T-cell (primary cell): ENCODE measurements at places on chromosomes 5 and 9.

- DNase-seq: no peak
These were observed 79.1 kb upstream of the ITGA2 start for GRCh38 chr5:52910071-52910470.

- DNase-seq: no peak
These were observed 95.4 kb upstream of the MINAR2 start for GRCh38 chr5:129652349-129653056.

- DNase-seq: no peak
These were observed 1.7 kb downstream of the TPM2 start for GRCh38 chr9:35687972-35688557.

DNA sequence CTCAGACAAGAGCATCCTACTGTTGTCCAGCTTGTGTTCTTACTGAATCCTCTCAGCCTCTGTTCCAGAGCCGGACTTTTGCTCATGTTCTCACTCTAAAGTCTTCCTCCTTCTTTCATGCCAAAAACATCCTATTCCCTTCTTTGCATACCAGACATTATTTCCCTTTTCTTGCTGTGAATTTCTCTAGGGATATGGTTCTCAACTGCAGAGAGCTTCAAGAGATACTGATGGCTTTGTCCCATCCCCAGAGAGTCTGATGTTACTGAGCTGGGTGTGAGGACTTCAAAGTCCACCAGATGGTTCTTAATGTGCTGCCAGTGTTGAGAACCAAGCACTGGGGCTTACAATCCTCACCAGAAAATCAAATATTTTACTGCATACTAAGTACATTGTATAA is 98.6 kb upstream of the FER start:
- DNase-seq: no peak

- DNase-seq: no peak
These were observed 95.8 kb downstream of the CFAP90 start for GRCh38 chr5:7754997-7755596.

- no peak for DNase-seq
These were observed 32.6 kb upstream of the ANXA1 start for GRCh38 chr9:73118898-73119554.

DNA sequence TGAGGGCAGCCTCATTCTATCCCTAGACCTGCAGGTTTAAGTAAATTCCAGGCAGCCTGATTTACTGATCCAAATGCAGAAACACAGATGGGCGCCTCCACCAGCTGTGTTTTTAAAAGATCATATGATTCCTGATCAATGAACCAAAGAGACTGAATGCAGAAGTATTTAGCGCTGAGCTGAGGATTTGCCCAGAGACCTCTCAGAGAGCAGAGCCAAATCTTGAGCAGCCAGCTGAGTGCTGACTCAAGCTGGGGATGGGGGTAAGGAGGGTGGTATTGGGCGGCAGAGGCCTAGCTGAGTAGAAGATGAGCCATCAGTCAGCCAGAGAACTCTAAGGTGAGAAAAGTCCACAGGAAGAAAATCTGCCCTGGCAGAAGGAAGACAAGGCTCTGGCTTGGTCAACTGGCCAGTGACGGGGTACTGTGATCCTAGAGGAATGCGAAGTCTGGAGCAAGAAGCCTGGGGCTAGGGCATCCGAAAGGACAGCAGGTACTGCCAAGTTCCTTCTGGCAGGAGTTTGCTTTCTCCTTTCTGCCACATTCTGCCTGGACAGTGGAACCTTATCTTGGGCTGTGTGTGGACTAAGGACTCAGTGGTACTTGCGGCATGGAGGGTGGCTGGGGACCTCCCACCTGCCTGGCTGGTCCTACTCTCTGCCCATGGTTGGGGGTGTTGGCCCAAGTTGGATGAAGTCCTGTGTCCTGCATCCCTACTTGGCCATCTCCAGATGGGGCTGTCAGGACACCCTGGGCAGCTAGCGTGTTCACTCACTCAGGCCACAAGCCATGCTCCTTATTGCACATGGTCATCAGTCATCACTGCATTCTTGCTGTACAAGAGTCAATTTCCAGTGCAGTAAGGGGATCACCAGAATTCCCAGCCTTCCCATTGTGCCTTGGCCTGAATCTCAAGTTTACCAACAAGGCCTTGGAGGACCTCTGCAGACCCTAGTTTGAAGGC is 34.5 kb upstream of the CDKN2AIPNL start:
- no peak for DNase-seq

- DNase-seq: no peak
These were observed 5.2 kb downstream of the PDLIM7 start for GRCh38 chr5:177491983-177492746.

DNA sequence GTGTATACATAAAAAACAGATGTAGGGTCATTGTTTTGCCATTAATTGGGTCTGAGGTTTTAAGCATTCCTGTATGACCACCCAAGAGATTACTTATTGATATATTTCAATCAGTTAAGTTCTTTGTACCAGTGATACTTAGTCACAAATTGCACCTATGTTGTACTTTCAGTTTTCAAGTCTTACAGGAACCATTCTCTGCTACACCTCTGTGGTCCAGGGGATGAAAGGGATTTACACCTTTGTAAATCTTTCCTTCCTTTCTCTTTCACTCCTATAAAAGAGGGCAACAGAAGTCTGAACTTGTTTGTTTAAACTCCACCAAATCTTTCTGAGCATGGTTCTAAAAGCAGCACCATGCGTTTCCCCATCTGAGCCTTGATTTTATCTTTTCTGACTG is 86.1 kb downstream of the DEPDC1B start:
- no peak for DNase-seq

GRCh38 chr9:112925058-112925641 is 34.5 kb upstream of the SLC46A2 start:
- no peak for DNase-seq

DNA sequence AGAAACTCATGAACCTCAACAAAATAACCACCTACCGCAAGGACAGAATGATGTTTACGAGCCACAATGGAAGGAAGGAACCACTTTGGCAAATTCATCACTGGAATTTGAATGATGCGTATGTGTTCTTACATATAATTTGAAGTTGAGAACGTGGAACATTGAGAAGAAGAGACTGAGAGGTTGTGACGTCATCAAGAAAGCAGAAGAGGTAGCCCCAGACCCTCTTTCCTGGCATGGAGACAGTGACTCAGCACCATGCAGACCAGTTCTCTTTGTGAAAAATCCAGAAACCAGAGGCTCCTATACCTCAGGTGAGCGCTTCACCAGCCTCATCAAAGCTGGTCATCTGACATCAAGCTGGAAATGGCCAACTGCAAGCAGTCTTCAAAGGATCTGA is 124.5 kb downstream of the PDZD2 start:
- no peak for DNase-seq

GRCh38 chr5:41539454-41539853 is 29.1 kb upstream of the PLCXD3 start:
- no peak for DNase-seq

DNA sequence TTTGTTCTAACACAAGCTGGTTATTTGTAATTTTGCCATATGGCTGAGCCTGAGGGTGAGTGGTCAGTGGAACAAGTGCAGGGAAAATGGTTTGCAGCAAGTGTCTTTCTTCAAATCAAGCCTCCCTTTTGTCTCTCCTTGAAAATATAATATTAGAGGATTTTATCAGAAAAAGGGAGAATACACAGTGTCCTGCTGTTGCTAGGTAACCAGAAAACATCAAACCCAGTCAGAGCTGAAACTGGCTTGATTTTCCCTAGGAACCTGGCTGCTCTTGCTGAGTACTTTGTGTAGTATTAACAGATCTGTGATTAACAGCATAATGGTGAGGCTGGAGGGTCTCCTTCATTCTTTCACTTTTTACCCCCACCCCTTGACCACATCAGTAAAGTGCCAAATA is 314.0 kb downstream of the ARHGEF28 start:
- no peak for DNase-seq

GRCh38 chr5:158164296-158165047 is 305.5 kb upstream of the CLINT1 start:
- DNase-seq: no peak

GRCh38 chr5:126938466-126938865 is 91.9 kb downstream of the MARCHF3 start:
- DNase-seq: no peak

DNA sequence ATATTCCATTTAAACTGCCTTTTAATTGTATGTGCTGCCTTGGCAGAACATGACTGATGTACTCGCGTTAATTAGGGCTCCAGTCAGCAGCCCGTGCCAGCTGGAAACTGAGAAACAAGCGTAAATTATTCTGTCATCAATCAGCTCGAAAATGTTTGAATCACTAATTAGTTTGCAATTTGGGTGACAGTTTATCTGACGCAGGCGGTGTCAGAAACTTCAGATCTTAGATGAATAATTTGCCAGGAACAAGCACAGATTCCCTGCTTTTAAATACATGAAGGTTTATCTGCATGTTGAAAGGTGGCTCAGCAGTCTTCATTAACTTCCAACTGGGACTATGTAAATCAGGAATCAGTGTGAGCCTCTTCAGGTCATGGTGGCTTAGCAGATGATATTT is 176.0 kb upstream of the TLE4 start:
- no peak for DNase-seq

GRCh38 chr5:1497242-1497777 is 26.4 kb downstream of the LPCAT1 start:
- no peak for DNase-seq

DNA sequence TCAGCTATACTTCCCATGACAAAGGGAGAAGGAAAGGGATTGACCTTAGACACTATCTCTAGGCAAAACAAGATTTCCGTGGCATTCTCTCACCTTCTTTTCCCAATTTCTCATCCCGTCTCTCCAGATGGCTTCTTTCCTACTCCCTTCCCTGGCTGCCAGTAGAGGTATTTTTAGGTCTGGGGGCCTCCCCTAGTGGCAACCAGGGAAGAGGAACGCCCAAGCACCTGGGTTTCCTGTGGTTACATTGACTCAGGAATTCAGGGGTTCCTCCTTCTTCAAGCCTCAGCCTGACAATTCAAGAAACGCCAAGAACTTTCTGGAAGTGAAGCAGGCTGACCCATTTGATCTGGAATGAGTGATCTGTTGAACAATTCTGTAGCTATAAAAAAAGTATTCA is 111.5 kb upstream of the OSMR start:
- DNase-seq: no peak

DNA sequence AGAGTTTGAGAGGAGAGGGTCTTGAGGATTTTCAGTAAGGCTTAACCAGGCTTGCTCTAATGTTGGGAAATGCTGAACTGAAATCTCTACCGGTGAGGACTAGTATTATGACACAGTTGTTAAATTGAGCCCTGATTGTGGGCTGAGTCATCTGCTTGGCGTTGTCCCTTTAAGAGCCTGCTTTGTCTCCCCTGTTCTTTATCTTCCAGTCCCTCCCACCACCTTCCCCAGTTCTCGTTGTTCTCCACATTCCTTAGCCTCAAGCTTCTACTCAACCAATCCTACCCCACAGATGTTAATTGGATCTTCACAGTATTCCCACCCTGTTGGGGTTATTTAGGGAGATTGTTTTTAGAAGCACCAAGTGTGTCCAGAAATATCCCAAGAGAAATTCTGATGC is 57.6 kb downstream of the ANKRD55 start:
- no peak for DNase-seq

GRCh38 chr9:20570087-20570486 is 52.2 kb downstream of the MLLT3 start:
- no peak for DNase-seq

DNA sequence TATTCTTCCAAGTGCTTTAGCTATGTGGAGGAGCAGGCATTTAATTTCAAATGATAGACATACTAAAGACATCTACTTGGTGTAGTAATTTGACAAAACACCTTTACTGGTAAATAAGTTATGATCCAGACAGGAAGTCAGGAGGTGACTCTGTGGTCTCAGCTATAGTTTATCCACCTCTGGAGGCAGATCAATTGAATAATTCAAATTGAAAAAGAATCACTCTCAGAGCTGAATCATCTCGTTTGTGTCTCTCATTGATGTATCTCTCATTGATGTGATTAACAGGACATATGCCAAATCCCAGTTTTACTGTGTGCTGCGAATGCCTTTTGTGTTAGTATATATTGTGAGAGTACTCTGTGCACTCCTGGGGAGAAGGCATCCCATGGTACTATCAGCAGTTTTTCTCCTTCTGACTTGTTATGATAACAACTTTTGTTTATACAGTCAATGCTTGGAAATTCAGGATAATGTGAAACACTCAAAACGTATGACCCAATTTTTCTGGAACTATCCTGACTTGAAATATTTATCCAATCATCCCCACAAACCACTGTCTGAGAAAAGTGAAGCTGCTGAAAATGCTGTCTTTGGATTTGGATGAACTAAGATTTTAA is 48.5 kb upstream of the DAB2 start:
- no peak for DNase-seq

DNA sequence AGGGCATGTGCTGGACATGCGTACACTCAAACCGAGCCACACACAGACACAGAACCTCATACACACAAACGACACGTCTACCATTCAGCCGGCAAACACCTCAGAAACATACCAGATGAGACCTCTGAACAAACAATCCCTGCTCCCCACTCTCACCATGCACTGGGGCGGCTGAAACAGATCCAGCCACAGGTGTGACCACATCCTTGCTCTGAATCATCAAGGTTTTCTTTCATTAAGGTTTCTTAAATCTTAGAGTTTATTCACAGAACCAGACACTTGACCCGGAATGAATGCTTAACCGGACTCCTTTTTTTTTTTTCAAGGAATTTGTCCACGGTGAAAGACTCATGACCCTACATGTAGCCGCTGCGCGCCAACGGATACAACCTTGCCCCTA is 26.2 kb downstream of the TERT start:
- DNase-seq: peak; percentile 29

GRCh38 chr9:99387431-99387830 is 165.3 kb downstream of the SEC61B start:
- no peak for DNase-seq

- DNase-seq: peak; percentile 60
These were observed 20.8 kb downstream of the GBGT1 start for GRCh38 chr9:133142684-133143622.

GRCh38 chr5:89071101-89071940 is 188.3 kb upstream of the MEF2C start:
- DNase-seq: no peak

- no peak for DNase-seq
These were observed 81.8 kb upstream of the FANCC start for GRCh38 chr9:95399261-95399660.

GRCh38 chr5:5755888-5756287 is 333.4 kb downstream of the ICE1 start:
- DNase-seq: no peak

GRCh38 chr9:133780962-133781827 is 43.0 kb upstream of the SARDH start:
- DNase-seq: no peak

DNA sequence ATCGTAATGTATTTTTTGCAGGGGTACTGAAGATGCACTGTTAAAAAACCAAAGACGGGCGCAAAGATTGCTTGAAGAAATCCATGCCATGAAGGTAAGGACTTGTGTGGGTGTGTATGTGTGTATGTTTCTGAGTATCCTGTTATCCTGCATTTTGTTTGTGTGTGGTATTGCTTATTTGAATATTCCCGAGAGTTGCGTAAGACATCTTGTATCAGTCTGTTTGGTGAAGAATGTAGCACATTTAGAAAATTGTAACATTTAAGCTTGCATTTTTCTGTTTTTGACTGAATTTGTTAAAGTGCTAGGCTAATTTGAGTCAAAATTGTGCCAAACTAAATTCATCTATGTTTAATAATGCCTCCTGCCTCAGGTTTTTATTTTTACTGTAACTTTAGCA is 13.5 kb downstream of the SRFBP1 start:
- DNase-seq: no peak
